CD4-positive, alpha-beta T cell treated with Interleukin-4 for 1 hour (primary cell): ENCODE measurements at places on chromosomes 1 and 21.

GRCh38 chr1:20100632-20101355, 18.5 kb downstream of the PLA2G2D start:
- DNase-seq, result peak; percentile 23

- peak; percentile 64 for DNase-seq
Measured at GRCh38 chr1:50969611-50970508, at the start of gene CDKN2C. TSS of gene CDKN2C (plus strand) at chr1:50970245. CDS start at chr1:50970369, 124 bp downstream.

GRCh38 chr1:92910081-92910480, 51.2 kb downstream of the DIPK1A start:
- DNase-seq, result no peak

DNA sequence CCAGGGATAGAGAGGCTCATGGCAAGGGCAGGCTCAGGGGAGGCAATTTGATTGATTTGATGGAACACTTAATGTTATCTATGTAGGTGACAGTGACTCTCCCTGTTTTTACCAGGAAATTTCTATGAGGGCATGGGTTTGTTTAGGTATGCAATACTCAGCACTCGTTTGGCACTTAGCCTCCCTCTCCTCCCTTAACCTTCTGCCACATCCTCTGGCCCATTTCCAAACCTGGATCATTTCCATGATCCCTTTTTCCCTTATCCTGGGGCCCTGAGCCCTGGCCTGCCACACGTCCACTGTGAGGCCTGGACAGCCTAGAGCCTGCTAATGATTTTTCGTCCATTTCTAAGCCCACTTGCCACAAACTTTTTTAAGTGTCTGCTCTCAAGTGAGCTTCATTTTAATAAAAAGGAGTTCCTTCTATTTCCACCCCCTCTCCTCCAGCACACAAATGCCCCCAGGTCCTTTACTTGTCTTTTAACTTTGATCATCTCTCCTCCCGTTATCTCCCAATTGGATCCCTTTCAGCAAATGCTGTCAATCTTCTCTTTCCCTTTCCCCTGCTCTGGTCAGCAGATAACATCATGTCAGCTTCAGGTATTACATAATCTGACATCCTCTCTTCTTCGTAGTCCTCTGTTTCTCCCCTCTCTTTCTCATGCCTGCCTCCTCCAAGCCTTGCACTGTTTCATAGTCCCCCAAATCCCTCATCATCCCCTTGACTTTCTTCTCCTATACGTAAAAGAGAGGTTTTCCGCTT, 37.8 kb upstream of the GADD45A start:
- DNase-seq, result no peak

- no peak for DNase-seq
Measured at GRCh38 chr21:45470087-45470515, 65.1 kb downstream of the COL18A1 start.

- DNase-seq, result no peak
Measured at GRCh38 chr1:87986130-87986866, 657.6 kb downstream of the LMO4 start.
